Natural killer cell treated with Interleukin-12 subunit alpha and Interleukin-12 subunit beta and Interleukin-15 and Interleukin-18, amount 100 ng/mL, for 72 hours (primary cell): ENCODE measurements at places on chromosomes 3 and 15.

- DNase-seq = no peak
Observed at GRCh38 chr3:36866368-36866767, 78.5 kb downstream of the TRANK1 start.

GRCh38 chr15:77057072-77057471 is 13.8 kb downstream of the TSPAN3 start:
- no peak for DNase-seq

GRCh38 chr3:72130565-72130964 is 345.6 kb upstream of the PROK2 start:
- DNase-seq = no peak

- no peak for DNase-seq
Observed at GRCh38 chr3:126300761-126301481, 56.3 kb downstream of the KLF15 start.

DNA sequence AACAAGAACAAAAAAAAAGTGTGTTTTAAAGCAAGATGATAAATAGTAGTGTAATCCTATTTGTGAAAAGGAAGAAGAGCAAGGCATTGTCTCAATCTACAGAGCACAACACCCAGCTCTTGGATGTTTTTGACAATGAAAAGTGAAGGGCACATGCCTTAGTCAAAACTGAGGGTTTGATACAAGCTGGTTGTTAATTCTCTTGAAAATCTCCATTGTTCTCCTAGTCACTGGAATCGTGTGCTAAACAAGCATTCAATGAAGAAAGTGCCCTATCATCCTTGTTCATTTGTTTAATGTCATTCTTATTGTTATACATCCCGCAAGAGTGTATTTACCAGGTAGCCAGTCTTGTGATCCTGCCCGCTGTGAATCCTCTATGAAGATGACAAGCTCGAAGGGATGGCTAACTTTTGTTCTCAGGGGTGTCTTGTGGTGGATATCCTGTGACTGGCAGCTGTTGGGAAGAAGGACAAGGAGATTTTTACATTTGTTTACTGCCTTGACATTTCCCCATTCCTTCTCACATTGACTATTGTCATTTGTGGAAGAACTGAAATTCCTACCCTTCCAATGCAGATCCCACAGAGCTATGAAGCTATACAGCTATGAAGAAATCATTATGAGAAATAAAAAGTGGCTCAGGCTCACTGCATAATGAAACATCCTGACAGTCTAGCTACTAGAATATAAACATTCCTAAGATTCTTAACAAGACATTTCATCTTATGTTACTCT is 175.9 kb downstream of the VGLL3 start:
- DNase-seq = no peak
